Heart right ventricle (tissue), 16 donors: ENCODE measurements at places on chromosomes 4 and X. TPM values are rescaled to one million over a fixed set of nuclear protein-coding genes. Genes with fewer than 3 reads are reported as not detected.

Gene NHSL2
- 3.4 TPM for total RNA-seq

Gene SPANXA2
- total RNA-seq = not detected

DNA sequence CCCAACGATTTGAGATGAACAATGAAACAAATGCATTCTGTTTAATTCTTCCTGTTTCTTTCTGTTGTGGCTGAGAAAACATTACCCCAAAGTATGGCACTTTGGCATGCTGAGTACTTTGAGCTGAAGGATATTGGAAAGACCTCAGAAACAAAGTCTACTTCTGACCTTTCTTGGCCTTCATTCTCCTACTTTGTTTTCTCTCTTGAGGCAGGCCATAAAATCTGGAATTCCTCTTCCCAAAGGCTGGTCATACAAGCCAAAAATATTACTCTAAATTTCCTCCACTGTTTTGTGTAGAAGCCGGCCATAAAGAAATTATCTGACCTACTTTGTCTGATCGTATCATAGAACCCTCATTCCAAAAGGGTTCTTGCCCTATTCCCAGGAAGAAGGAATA, 1048.2 kb downstream of the TECRL start:
- DNase-seq = no peak

- DNase-seq = no peak
Observed at GRCh38 chrX:139026406-139026805, 314.9 kb upstream of the FGF13 start.
